ENCODE measurements at places on chromosomes 1 and 21.

- no peak for DNase-seq
These were observed 579 bp upstream of the ZNF684 start for GRCh38 chr1:40530735-40531380.

- no peak for DNase-seq
These were observed 76.2 kb upstream of the KAZN start for GRCh38 chr1:14522077-14522925.

DNA sequence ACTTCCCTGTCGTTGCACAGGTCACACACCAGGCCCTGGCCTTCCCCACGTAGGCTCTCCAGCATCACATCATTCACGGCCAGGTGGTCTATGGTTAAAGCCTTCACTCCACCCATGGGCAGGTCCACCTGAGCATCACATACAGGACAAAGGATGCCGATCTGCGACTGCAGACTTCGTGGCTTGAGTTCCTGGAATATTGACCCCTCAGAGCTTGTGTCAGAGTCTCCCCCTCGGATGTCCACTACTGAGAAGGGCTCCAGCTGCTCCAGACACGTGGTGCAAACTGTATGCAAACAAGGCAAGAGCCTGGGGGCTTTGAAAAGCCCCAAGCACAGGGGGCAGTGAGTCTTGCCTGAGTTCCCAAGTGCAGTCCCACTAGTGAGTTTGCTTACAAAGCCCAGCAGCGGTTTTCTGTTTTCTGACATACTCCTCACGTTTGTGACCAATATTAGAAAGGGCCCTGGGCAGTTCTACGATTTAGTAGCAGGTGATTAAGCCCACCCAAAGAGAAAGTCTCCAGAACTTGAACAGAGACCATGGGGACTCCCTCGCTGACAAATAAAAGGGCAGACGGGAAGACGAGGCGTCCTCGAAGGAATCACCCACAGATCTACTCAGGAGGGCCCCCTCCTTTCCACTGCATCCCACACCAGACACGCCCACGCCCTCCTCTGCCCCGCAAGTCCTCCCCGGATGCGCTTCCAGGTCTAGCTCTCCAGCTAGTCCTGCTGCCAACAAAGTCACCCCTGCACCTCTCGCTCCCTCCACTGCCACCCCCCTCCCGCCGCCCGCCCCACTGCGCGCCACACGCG, 568 bp downstream of the TRIM45 start:
- DNase-seq: peak; percentile 1

DNA sequence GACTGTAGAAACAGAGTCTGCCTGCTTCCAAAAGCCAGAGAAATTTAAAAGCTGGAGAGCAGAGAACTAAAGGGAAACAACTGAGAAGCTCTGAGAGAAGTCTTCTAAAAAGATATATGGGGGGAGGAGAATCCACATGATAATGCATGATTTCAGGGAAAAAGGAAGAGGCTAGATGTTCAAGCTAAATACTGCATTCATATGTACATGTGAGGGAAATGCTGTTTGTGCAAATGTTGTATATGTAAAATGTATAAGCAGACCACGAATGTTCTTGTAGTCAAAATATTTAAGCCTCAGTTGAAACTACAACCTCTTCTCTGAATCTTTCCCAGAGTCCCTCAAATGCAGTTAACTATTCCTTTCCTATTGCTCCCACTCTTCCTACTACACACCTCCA, 79.2 kb downstream of the AKT3 start:
- DNase-seq: no peak

GRCh38 chr1:239739919-239740318, 351.8 kb upstream of the FMN2 start:
- no peak for DNase-seq

DNA sequence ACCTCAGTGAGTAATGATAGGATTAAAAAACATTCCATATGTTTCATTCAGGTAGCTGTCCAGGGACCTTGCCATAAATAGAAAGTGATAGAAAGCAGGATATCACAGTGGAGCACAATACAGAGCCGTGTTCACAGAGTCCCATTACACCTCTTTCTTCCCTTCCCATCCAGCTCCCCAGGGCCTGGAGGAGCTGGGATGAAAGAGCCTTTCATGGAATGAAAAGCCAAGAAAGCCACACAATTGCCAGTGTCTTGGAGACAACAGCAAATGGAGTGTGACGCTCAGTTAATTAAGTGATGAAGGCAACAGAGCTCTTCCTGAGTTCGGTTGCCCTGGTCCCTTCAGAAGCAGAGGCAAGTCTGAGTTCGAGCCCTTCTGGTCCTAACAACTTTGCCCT, 387.3 kb upstream of the PLXNA2 start:
- no peak for DNase-seq

DNA sequence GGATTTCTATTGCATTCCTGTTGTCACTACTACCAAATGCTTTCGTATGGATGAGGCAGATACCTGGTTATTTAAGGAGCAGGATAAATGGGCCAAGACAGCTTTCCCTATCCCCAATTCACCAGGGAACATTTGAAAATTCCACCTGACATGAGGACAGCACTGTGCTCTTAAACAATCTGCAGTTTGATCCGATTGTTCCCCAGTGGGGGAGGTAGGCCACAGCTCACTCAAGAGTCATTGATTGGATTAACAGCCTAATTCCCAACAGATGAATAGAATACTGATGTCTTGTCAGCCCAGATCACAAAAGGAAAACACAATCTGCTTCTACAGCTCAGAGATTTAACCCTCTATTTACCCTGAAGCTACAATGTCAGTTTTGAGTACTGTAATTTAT, 123.9 kb downstream of the LHX4 start:
- DNase-seq: no peak

All from hypothalamus (tissue), 51 donors.